ENCODE measurements at places on chromosomes 7 and 10.

GRCh38 chr7:108104324-108104723 is 25.8 kb downstream of the LAMB4 start:
- no peak for DNase-seq

DNA sequence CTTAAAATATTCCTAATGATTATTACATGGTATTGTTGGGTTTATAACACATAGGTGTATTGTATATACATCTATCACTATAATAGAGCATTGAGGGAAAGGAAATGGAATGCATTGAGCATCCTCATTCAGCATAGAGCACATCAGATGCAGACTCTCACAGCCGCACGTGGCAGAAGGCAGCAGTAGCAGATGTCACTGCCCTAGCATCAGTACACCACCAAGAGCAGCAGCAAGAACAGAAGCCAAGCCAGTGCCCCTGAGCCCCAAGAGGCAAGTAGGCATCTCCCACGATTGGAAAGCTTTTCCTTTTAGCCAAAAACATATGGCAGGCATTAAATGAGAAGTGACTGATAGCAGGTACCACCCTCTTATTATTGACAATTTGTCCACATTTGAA is 510.0 kb downstream of the TNS3 start:
- no peak for DNase-seq

GRCh38 chr7:128108129-128108528 is 76.9 kb upstream of the LRRC4 start:
- DNase-seq = no peak

- no peak for DNase-seq
Measured at GRCh38 chr7:147161405-147161804, 1044.8 kb downstream of the CNTNAP2 start.

GRCh38 chr10:60188548-60188947 is 201.1 kb downstream of the ANK3 start:
- no peak for DNase-seq

GRCh38 chr10:49298983-49299815 is at the start of gene C10orf71:
C10orf71 (plus strand) TSS chr10:49299170; CDS start chr10:49322546, 23,376 bp downstream.
- no peak for DNase-seq
